ENCODE measurements at places on chromosomes 1 and 21.

- DNase-seq: no peak
Measured at GRCh38 chr1:163035446-163036249, 33.5 kb upstream of the RGS4 start.

DNA sequence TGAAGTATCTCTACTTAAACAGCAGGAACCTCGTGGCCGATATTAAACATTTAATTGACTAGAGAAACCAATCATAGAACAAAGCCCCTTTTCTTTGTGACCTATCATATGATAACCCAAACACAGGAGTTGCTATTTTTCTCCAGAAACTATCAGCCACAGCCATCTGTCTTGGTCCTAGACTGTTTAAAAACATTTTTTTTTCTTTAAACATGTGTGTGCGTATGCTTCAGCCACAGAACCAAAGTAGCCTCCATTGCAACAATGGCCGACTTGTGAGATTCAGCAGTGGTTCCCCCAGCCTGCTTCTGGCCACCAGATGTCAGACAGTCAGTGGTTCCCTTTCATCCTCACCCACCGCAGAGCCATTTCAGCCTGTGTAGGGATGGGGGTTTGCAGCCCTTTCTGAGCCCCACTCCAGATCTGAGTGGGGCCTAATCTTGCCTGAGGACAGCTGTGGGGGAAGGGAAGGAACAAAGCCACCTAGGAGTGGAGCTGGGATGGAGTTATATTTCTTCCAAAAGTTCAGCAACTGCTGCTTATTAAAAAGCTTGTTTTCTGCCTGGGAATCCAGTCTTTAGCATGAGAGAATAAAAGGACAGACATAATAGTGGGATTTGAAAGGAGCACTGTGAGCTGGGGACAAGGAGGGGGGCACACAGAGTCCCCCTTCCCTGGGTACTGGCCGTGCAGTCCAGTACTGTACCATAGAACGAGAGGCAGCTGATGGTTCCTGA, 11.7 kb upstream of the IGSF3 start:
- DNase-seq: no peak

DNA sequence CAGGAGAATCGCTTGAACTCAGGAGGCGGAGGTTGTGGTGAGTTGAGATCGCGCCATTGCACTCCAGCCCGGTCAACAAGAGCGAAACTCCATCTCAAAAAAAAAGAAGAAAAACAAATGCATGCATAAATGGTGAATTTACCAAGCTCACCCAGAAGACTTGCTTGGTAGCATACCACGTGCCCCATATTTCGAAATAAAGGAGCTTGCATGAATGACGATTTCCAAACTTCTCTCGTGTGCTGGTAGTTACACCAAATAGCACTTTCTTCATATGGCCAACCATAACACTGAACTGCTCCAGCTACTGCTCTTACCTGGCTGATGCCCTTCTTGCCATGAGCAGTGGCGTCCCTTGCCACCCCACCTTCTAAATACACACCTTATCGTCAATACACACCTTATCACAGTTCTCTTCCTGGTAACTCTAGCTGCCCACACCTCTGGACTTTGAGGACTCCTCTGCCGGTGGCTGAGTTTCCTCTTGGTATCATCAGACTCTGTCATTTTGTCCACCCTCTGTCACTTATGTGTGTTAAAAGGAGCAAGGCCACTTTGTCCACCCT, 2.8 kb downstream of the DOP1B start:
- no peak for DNase-seq

- DNase-seq: no peak
Measured at GRCh38 chr1:117137281-117137855, 15.8 kb upstream of the TRIM45 start.

- DNase-seq: no peak
Measured at GRCh38 chr1:204664384-204664651, 21.2 kb downstream of the LRRN2 start.

- no peak for DNase-seq
Measured at GRCh38 chr1:67031121-67031858, 22.7 kb downstream of the SLC35D1 start.

GRCh38 chr1:235402457-235403200, 35.4 kb downstream of the TBCE start:
- no peak for DNase-seq

- DNase-seq: no peak
Measured at GRCh38 chr1:160711602-160712311, at the start of gene CD48. Gene CD48, minus strand, starts transcription at chr1:160711822. Its CDS starts 59 bp downstream, at chr1:160711763.

DNA sequence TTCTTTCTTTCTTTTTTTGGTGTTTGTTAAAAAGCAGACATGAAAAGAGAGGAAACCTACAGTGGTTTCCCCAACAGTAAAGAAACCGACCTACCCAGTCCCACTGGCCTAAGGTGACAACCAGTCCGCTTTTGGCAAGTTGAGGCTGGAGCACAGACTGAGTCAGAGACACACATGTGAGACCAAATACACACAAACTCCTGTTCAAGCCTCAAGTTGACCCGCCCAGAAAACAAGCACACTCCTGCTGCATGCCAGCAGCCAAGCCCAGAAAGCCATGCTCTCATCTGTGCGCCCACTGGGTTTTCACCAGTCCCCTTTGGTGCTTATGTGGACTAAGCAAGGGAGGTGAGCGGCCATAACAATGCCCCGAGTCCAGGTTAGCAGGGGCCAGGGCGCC, 64.6 kb upstream of the GPR153 start:
- no peak for DNase-seq

GRCh38 chr1:8941906-8942305, 3.8 kb upstream of the CA6 start:
- DNase-seq: no peak

DNA sequence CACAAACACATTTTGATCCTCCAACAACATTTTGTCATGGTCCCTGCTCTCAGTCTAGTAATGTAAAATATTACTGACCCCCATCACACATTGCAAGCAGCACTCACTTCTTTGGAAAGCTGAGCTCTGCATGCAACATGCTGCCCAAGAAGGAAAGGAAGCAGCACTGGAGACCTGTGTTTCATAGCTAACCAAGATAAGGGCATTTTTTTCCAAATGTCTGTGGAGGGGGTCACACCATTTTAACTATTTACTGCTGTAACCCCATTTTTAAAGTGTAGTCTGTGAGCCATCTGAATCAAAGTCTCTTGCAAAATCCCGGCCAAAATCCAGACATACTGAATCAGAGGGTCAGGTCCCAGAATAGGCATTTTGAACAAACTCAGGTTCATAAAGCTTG, 4.5 kb upstream of the RASSF5 start:
- no peak for DNase-seq

DNA sequence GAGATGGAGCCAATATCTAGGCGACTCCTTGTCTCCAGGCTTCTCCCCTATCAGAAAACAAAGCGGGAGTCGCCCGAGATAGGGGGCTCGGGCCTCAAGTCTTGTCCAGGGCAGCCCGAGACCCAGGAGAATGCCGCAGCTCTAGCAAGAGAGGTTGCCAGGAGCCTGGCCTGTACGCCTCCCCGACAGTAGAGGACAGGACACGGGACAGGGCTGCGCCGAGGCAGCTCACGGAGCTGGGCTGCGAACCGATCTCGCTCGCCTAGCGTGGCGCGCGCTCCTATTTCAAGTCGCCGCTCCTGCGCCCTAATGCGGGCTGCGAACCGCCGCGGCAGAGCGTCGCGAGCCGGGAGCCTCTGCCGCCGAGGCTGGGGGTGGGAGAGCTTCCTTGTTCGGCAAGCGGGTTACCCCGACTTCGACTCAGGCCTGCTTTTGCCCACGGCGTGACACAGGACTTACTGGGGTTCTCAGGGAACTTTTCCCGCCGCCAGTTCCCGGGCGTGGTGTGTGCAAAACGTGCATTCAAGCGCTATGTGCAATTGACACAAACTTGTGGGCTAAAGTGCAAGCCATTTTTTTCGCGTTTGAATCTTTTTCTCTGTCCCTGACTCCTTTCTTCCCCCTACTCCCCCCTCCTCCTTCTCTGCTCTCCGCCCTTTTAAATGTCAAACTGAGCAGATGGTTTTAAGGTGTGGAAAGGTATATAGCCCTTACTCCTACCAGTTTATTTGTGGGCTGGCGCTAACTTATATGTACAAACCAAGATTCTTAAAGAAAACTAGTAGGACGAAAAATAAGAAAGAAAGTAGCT, 2.4 kb upstream of the PROX1 start:
- DNase-seq: no peak

DNA sequence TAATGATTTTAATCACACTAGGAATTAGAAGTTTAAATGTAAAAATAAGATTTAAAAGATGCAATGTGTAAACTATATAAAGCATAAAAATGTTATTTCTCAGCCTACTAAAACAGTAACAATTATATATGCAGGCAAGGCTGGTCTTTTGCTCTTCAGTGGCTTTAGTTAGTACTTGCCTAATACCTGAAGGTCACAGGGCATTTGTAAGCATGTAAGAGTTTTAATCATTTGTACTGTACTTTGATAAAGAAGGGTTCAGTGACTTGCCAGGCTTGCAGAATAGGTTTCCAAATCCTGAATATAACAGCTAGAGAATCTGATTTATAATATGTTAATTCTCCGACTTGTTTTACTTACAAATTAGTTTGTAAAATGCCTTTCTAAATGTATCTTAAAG, 256.5 kb downstream of the GPR52 start:
- DNase-seq: no peak

GRCh38 chr1:95005584-95005983, 67.2 kb downstream of the ALG14 start:
- no peak for DNase-seq

DNA sequence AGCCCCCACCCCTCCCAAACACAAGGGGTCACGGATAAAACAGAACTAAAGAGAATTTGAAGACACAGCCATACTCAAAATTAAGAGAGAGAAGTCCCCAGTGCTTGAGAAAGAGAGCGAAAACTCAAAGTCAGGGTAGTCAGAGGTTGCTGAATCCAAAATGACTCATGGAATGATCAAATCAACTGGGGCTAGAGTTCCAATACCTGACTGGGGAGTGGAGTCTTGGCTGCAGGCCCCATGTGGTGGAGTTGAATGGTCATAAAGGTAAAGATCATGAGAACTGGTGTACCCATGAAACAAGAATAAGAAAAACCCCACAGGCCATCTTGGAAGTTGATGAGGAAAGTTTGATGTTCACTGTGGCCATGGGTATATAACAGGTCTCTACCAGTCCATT, 84.5 kb upstream of the LRRN2 start:
- DNase-seq: no peak

GRCh38 chr1:194830387-194830786, 1644.0 kb upstream of the B3GALT2 start:
- no peak for DNase-seq

- no peak for DNase-seq
Measured at GRCh38 chr21:41966872-41967621, 13.2 kb upstream of the C2CD2 start.

DNA sequence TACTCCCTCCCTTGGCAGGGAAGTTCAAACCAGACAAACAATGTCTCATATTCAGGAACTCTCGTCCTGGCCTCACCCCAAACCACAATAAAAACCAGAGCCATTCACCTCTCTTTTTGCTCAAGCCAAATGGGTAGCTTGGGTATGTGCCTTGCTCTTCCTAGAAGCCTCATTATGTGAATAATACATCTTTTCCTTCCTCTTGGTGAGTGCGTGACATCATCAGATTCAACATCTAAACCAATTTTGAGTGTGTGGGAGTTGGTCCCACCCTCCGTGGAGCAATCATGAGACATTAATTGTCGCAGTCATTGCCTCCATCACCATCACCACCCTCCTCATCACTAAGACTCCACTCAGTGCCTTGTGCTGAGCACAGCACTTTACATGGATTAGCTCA, 482.9 kb downstream of the PTPRU start:
- DNase-seq: no peak

DNA sequence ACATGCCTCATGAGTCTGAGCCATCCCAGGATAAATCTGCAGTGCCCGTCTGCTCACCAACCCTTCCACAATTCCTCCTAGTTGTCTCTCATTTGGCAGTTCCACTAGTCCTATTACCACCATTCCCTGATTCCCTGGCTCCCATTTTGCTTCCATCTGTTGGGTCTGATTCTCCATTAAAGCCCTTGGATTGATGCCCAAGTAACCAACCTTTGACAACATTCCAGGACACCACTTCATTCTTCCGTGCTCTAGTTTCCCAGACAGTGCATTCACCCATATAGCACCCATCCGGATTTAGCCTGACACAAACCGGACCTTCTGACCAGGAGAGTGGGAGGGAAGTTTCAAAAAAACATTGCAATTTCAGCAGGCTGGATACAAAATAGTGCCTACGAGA, 189.4 kb upstream of the PALMD start:
- no peak for DNase-seq

GRCh38 chr1:232033285-232033684, 406.7 kb downstream of the DISC1 start:
- DNase-seq: no peak

- DNase-seq: no peak
Measured at GRCh38 chr1:192303029-192303428, 13.8 kb upstream of the RGS21 start.

- DNase-seq: no peak
Measured at GRCh38 chr1:47805921-47806361, 191.2 kb downstream of the TRABD2B start.

DNA sequence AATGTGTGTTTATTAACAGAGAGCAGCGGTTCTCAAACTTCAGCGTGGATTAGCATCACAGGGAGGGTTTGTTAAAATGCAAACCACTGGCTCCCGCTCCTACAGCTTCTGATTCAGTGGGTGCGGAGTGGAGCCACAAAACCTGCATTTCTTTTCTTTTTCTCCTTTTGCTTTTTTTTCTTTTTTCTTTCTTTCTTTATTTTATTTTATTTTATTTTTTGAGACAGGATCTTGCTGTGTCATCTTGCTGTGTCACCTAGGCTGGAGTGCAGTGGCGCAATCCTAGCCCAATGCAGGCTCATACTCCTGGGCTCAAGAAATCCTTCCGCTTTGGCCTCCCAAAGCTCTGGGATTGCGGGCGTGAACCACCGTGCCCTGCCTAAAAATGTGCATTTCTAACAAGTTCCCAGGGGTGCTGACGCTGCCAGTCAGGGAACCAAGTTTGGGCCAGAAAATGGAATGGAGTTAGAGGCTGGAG, 20.9 kb upstream of the SLC1A7 start:
- no peak for DNase-seq

DNA sequence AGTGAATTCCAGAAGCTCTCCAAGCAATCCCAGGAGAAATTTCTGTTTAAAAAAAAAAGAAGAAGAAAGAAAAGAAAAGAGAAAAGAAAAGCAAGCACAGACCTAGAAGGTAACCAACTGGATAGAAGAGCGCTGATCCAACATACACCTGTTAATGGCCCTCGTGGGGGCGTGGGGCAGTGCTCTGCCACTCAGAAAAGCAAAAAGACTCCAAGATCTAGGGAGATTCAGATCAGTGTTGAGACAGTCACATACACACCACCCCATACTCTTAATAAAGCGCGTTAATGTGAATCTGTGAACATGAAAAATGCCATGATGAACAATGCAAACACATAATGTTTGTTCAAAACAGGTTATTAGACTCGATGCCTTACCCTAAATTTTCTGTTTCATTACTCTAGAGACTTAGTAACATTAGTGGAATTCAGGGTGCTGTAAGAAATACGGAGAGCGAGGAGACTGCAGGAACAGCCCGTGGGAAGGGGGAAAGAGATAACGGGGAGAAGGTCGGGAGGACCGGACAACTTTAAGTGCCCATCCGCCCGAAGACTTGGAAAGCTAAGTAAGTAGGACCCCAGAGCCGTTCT, 406 bp downstream of the NME7 start:
- no peak for DNase-seq

All from NCI-H1417 treated with DMSO at 0.1 percent for 48 hours (cell line).